T-helper 17 cell (primary cell): ENCODE measurements at places on chromosomes 5 and 9. TPM values are rescaled to one million over a fixed set of nuclear protein-coding genes. Genes with fewer than 3 reads are reported as not detected.
A peak's percentile ranks its signal among the peaks of the same experiment; 100 is the strongest.

The TAF11L10 gene
- not detected for total RNA-seq

DNA sequence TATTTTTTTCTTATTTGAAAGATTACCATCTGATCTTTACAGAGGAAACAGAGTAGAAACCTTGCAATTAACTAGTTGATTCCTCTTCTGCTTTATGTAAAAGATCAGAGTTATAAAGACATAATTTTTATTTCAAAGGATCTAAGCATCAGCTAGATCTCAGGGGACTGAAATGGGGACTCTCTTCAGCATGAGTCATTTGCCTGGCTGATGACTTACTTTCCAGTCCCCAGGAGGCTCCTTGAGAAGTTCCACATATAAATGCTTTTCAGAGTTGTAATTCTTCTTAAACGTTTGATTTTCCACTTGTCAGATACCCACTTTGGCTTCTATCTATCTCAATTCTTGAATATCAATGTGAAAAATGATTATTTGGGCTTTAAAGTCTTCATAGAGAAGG lies 389.4 kb downstream of the RAB3C start:
- DNase-seq = no peak
- H3K4me1 ChIP-seq = peaks cover 10% of the 10 kb centered on the region
- no peak overlapping the region for H3K4me3 ChIP-seq
- no peaks in the 10 kb centered on the region for H3K27me3 ChIP-seq
- H3K36me3 ChIP-seq = peaks cover 6% of the 10 kb centered on the region

DNA sequence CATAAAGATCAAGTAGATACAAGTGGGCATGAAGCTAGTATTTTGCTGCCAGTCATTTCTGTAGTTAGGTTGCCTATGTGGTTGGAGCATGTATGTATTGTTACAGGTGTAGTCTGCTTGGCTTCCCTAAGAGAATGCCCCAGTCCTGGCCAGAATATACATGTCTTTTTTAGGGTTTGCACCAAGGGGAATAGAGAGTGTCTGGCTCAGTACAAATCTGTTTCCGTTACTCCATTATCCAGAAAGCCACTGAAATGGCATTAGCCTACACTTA lies 23.2 kb downstream of the TGFBR1 start:
- no peak overlapping the region for H3K4me3 ChIP-seq
- no peak for DNase-seq
- H3K27me3 ChIP-seq = no peaks in the 10 kb centered on the region
- no peak overlapping the region for H3K27ac ChIP-seq

DNA sequence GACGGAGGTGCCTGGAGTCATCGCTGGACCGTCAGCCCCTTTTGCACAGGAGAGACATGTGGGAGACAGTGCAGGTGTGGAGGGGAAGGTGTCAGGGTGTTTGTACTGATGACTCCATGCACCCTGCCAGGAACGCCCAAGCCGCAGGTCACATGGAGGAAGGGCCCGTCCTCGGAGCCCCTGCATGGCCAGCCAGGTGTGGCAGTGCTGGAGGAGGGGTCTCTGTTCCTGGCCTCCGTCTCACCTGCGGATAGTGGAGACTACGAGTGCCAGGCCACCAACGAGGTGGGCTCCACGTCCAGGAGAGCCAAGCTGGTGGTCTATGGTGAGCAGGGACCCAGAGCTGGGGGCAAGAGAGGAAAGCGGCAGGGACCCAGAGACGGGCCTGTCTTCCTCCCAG lies 81.5 kb downstream of the HMCN2 start:
- no peaks in the 10 kb centered on the region for H3K36me3 ChIP-seq
- DNase-seq = no peak
- H3K27ac ChIP-seq = no peak overlapping the region
- no peaks in the 10 kb centered on the region for H3K27me3 ChIP-seq
- H3K4me1 ChIP-seq = no peaks in the 10 kb centered on the region

DNA sequence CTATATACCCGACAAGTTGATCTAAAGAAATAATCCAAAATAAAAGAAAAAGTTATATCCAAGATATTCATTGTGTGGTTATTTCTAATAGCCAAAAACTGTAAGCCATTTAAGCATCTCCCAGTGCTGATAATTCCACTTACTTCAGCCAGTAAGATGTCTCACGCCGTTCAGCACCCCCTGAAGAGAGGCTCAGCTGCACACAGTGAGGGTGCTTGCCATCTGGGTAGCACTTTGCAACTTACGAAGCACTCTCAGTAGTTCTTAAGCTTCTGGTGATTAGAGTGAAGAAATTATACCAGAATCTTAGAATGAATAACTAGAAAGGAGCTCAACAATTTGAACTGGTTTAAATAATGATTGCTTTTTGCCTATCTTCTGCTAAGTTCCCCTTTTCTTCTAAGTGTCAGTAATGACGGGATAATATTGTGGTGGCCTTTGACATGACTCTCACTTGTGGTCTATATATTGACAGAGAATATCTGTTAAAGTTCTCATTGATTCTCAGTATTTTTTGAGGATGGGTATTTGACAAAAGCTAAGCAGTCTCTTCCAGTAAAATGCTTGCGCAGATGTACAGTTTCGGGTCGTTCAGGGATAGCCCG lies 26.2 kb upstream of the LTC4S start:
- DNase-seq = no peak
- H3K4me1 ChIP-seq = peaks cover 10% of the 10 kb centered on the region
- H3K27ac ChIP-seq = peak overlapping the region; percentile 16
- no peaks in the 10 kb centered on the region for H3K27me3 ChIP-seq
- no peak overlapping the region for H3K4me3 ChIP-seq
- no peaks in the 10 kb centered on the region for H3K36me3 ChIP-seq

GRCh38 chr5:96978812-96979449 lies 43.1 kb downstream of the LNPEP start:
- H3K27ac ChIP-seq = peak overlapping the region; percentile 74
- peaks cover 4% of the 10 kb centered on the region for H3K36me3 ChIP-seq
- no peak for DNase-seq
- no peak overlapping the region for H3K4me3 ChIP-seq
